Cerebellum (tissue), 4 donors: ENCODE measurements at places on chromosomes 13 and 19.

DNA sequence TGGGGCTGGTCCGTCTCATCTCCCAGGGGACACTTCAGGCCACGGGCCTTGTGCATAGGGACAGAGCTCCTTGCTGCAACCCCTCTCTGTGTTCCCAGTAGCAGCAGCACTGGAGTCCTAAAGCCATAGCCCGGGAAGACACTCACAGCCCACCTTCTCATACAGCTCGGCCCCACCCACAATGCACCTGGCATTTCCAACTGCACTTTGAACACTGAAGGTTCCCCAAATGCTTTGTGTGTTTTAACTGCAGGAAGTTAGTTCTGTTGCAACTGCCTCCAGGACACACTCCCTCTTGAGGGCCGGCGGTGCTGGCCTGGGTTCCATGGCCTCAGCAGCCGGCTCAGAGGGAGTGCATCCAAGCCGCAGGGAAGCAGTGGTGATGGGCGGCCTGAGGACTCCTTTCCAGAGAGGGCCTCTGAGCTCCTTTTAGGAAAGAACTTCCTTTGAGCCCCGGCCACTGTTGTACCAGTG lies 22.7 kb upstream of the TMEM255B start:
- no peak for DNase-seq

GRCh38 chr19:3986260-3987041 lies 1.2 kb upstream of the EEF2 start:
- DNase-seq, result peak; percentile 82

GRCh38 chr13:105471673-105472072 lies 1063.8 kb downstream of the EFNB2 start:
- no peak for DNase-seq

- DNase-seq, result no peak
Observed at GRCh38 chr19:46192992-46193650, 36.4 kb upstream of the IGFL1 start.

- peak; percentile 5 for DNase-seq
Observed at GRCh38 chr13:66950666-66951065, 279.5 kb downstream of the PCDH9 start.

DNA sequence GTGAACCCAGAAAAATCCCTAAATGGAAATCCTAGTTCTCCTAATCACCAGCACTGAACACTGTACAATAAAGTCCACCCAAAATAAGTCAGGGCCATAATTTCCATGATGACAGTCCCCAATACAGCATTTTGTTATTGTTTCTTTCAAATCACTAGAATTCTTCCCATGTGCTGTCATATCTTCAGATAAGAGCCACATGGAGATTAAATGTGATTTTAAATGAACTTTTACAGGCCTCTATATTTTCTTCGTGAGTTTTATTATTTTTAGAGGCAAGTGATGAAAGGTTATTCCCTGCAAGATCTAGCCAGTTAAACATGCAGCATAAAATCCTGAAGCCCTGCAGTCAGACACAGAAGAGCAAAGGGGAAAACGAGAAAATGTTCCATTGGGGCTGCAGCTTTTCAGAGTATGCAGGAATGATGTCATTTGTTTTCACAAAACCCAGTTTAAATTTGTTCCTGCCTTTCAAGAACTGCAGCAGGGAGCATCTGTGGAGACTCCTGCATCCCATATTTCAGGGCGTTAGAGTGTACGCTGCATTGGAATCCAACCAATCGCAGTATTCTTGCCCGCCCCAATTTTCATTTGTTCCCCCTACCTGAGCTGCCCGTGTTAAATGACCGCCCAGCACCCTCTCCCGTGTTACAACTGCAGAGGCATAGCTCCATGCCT lies 167.2 kb upstream of the KLF12 start:
- DNase-seq, result no peak

- no peak for DNase-seq
Observed at GRCh38 chr13:43294412-43294811, 271.0 kb downstream of the DNAJC15 start.

DNA sequence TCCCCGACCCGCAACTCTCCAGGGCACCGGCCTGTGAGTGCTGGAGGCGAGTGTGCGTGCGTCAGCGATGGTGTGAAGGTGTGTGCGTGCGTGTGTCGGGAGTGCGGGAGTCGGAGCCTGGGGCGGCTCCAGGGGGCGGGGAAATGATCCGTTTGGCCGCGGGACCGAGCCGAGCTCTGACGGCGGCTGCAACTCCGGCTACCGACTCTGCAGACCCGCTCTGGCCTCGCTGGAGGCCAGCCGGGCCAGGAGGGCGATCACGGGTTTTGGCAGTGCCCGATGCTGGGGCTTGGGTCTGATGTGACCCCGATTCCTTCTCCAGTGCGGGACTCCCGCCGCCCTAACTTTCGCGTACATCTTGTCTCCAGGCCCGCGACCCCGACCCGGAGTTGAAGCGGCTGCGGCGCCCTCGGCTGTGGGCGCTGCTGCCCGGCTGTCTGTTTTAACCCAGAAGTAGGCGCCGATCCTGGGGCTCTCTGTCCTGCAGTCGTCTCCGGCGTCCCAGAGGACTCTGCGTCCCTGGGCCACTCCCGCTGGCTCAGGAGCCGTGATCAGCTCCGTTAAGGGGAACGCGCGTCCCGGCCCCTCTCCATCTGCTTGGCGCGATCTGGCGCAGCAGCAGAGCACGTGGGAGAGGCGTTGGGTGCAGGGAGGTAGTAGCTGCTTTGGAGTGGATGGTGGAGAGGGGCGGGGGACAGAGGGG lies 1.2 kb downstream of the CHST8 start:
- peak; percentile 62 for DNase-seq

- no peak for DNase-seq
Observed at GRCh38 chr19:16249826-16250404, 52.2 kb downstream of the AP1M1 start.

GRCh38 chr13:95533545-95534160 lies 18.9 kb upstream of the CLDN10 start:
- no peak for DNase-seq

GRCh38 chr19:46975925-46976782 lies 43.5 kb upstream of the NPAS1 start:
- DNase-seq, result peak; percentile 72

- DNase-seq, result no peak
Observed at GRCh38 chr19:36837176-36837905, 846 bp downstream of the ZNF790 start.

GRCh38 chr19:30096596-30097370 lies 154.7 kb downstream of the URI1 start:
- no peak for DNase-seq

GRCh38 chr19:788983-789700 lies 8.1 kb upstream of the PTBP1 start:
- no peak for DNase-seq

- no peak for DNase-seq
Observed at GRCh38 chr19:30959011-30959410, 390.2 kb downstream of the TSHZ3 start.

- no peak for DNase-seq
Observed at GRCh38 chr19:48631225-48631624, 6.0 kb downstream of the DBP start.

- no peak for DNase-seq
Observed at GRCh38 chr19:51568456-51568855, 2.6 kb upstream of the ZNF175 start.

GRCh38 chr19:38713227-38713649 lies 31.0 kb downstream of the CAPN12 start:
- no peak for DNase-seq

DNA sequence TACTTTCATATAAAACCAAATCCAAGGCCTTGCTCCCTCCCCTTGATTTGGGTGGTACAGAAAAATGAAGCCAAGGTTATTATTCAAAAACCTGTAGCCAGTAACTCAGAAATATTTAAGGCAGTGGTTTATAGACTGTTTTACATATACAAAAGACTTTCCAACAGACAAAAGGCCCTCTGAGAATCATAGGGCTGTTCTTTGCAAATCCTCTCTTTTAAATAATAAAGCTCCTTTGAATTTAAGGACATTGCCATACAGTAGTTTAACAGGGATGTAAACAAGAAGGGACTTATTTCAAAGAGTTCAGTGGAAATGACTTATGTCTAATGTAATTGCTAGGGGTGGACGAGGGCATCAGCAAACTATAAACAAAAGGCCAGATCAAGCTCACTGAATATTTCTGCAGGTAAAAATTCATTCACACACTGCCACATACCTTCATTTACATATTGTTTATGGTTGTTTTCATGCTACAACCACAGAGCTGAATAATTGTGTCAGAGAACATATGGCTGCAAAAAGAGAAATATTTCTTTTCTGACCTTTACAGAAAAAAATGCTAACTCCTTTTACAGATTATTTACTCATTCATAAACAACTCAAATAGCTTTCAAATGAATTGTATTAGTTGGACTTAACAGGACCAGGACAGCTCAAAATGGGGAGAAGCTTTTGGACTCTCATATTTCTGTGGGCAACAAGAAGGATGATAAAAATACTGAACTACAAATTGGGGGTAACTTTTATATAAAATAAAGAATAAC lies 665.6 kb downstream of the SLITRK1 start:
- no peak for DNase-seq
